Stimulated activated CD4-positive, alpha-beta T cell treated with anti-CD3 and anti-CD28 coated beads, Interleukin-12 subunit alpha, Interleukin-12 subunit beta, amount 100 ng/mL, for 48 hours (primary cell): ENCODE measurements at places on chromosomes 16 and 17.

- DNase-seq: no peak
These were observed 8.8 kb upstream of the KRT31 start for GRCh38 chr17:41406205-41406604.

GRCh38 chr16:8740775-8741355, 56.6 kb downstream of the TMEM186 start:
- no peak for DNase-seq

DNA sequence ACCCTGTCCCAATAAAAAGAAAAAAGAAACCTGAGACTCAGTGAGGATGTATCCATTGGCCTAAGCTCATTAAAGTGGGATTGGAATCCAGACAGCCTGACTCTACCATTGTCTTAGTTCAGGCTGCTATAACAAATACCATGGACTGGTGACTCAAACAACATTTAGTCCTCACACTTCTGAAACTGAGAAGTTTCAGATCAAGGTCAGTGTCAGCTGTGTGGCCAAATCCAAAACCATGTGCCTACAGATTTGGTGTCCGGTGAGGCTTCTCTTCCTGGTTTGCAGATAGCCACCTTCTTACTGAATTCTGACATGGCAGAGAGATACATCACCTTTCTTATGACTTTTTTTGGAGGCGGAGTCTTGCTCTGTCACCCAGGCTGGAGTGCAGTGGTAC, 53.3 kb upstream of the KDM8 start:
- no peak for DNase-seq

- no peak for DNase-seq
These were observed 2.8 kb upstream of the MSRB1 start for GRCh38 chr16:1945559-1946391.

DNA sequence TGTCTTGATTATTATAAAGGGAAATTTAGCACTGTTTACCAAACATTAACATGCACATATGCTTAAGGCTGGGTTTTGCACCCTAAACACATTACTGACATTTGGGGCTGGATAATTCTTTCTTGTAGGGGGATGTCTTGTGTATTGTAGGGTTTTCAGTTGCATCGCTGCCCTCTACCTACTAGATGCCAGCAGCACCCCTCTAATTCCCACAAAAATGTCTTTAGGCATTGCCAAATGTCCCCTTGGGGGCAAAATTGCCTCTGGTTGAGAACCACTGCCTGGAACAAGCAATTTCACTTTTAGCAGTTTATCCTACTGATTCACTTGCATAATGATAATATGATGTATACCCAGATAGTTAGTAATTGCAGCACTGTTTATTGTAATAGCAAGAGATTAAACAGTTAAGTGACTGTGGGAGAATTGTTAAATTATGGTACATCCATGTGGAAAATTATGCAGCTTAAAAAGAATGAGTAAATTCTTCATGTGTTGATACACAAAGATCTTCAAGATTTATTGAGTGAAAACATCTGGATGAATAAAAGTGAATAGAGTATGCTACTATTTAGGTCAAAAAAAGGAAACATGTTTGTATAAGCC, 18.4 kb downstream of the PRSS54 start:
- no peak for DNase-seq

DNA sequence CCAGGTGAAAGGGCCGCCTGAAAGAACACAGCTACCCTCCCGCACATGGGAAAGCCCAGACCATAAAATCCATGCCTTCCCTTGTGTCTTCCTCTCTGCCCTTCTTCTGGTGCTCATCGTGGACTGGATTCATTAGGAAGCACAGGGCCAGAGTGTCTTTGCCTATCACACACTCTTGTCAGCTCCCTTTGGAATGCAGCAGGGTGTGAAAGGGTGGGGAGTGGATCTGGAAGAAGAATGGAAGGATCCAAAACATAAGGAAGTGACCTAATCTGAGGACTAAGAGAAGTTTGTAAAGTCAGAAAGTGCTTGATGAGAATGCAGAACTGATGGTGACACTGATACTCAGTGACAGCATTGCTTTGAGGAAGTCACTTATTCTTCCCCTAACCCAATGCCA, 1147.3 kb upstream of the GOT2 start:
- no peak for DNase-seq

GRCh38 chr17:67488768-67489167, 111.7 kb downstream of the PITPNC1 start:
- DNase-seq: no peak

- DNase-seq: no peak
These were observed 4.2 kb downstream of the ITGAE start for GRCh38 chr17:3796822-3797170.

DNA sequence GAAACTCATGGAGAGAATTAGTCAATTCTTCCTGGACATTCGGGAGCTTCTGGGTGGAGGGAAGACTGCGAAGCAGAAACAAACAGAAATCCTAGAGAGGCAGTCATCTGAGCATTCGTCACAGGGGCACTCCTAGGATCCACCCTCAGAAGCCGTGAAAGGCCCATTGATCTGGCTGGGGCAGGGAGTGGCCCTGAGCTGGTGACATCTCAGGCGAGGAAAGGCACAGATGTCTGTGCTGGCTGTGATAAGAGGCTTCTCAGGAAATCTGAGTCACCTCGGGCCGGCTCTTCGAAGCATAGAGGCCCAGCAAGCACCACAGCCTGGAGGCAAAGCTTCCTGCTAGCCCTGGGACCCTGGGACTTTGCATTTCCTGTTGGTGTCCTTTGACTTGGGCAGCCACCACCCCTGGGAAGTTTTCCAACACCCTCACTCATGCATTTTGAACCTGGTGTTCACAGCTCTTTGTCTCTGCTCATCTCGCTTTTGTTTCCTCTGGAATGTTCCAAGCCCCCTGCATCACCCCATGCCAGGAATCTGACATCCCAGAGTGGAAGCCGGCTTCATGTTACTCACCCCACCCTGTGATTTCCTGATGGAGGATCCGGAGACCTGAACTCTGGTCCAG, 23.3 kb upstream of the CDRT4 start:
- peak; percentile 3 for DNase-seq

DNA sequence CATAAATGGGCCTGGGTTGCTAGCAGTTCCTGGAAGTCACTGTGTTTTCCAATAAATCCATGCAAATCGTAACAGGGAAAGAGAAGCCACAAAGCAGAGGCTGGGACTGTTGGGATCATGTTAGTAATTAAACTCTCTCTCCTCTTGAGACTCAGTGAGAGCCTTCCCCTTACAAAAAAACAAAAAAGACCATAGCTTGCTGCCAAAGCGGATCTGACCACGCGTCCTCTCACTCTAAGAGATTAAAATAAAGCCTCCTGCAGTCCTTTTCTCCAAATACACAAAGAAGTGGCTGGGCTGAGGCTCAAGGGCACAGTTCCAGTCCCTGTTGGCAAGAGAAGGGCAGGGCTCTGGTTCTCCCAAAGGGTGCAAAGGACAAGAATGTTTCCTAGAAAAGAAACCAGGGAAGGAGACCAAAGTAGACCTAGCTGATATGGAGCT, 38.5 kb downstream of the PIGL start:
- no peak for DNase-seq

GRCh38 chr17:13002761-13003453, 14.9 kb downstream of the ELAC2 start:
- DNase-seq: peak; percentile 27

DNA sequence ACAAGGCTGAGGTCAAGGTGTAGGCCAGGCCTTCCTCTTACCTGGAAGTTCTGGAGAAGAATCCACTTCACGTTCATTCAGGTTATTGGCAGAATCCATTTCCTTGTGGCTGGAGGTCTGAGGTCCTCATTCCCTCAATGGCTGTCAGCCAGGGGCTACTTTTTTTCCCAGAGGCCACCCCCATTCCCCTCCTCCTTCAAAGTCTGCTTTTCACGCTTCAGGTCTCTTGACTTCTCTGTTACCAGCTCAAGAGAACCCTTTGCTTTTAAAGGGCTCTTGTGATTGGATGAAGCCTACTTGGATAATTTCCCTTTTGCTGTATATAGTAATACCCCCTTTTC, 55.1 kb upstream of the LGALS9 start:
- DNase-seq: no peak

DNA sequence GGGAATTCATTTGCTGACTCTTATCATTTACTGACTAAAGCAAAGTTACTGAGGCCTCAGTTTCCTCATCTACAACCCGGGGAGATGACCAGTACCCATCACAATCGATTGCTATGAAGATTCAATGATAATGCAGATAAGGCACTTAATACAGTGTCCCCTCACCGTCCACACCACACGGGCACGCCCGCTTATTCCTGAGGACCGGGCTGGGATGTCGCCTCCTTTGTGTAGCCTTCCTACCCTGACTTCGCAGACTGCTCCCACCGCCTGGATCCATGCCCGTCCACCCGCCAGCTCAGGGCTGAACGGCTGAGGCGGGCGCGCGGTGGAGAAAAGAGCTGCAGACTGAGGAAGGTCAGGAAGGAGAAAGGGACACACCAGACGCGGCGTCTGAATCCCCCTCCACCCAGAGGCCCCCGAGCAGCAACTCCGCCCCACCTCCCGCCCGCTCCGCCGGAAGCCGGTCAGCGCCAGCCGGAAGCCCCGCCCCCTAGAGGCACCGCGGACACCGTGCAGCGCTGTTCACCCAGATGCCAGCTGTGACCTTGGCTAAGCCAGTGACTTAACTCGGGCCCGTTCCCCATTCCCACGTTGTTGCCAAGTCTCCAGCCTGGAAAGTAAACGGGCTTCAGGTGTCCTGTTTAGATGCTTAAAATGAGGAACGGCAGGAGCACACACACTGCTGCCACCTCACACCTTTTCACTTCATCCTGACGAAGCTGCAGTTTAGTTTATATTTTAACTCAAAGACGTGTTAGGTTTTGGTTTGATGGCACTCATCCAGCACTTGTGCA, at the start of gene KRABD2:
KRABD2 (minus strand) TSS at position 434 of the 797 bp plus-strand sequence.
- peak; percentile 87 for DNase-seq

DNA sequence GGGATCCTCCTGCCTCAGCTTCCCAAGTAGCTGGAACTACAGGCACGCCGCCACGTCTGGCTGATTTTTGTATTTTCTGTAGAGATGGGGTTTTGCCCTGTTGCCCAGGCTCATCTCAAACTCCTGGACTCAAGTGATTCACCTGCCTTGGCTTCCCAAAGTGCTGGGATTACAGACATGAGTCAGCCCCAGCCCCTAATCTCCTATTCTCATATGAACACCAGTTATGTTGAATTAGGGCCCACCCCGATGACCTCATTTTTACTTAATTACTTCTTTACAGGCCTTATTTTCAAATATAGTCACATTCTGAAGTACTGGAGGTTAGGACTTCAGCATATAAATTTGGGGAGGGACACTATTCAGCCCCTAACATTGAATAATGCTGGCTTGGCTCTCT, 49.2 kb downstream of the ZNRF1 start:
- DNase-seq: no peak

DNA sequence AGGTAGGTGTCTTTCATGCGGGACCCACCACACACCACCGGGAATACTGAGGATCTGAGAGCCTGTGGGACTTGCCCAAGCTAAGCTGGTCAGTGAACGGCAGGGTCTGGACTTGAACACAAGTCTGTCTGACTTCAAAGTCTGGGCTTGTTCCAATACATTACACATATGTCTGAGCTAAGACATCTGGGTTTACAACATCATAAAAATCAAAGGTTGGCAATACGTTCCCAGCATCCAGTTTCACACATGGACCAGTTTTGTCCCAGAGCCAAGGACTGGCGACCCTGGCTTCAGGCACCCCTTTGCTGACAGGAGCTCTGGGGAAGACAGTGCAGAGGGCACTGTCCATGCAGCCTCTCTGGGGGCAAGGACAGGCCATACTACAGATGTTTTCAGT, 27.9 kb upstream of the AXIN2 start:
- no peak for DNase-seq

DNA sequence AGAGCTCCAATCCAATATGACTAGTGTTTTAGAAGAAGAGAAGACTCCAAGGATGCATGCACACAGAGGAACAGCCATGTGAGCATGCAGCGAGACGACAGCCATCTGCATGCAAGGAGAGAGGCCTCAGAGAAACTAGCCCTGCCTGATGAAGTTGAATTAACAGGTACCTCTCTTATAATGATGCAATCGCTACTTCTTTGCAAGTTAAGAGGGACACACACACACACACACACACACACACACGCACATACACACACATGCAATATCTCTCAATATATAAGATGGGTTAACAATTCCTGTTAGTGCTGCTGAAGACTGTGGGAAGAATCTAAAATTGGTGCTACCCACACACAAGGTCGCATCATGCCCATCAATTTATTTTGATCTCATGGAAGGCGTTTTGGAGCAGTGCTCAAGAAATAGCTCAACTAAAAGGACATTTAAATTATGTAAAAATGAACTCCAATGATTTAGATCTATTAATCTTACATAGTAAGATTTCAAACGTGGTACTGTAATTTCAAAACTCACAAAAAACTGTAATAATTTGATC, 7.0 kb upstream of the GINS3 start:
- no peak for DNase-seq
